RWPE2 (cell line): ENCODE measurements at places on chromosomes 11 and 22.

- no peak for DNase-seq
Observed at GRCh38 chr22:41943661-41944209, 3.2 kb downstream of the CENPM start.

- no peak for DNase-seq
Observed at GRCh38 chr11:86161336-86161735, 83.2 kb upstream of the EED start.

GRCh38 chr11:64859542-64860414 lies 15.3 kb upstream of the CDC42BPG start:
- DNase-seq, result peak; percentile 62

DNA sequence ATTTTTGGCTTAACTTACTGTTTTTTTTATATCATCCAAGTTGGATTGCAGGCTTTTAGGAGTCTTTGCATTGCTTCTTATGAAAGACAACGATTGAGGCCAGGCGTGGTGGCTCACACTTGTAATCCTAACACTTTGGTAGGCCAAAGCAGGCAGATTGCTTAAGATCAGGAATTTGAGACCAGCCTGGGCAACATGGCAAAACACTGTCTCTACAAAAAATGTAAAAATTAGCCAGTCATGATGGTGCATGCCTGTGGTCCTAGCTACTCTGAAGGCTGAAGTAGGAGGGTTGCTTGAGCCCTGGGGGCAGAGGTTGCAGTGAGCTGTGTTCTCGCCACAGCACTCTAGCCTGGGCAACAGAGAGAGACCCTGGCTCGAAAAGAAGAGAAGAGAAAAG lies 56.6 kb downstream of the BID start:
- no peak for DNase-seq

- no peak for DNase-seq
Observed at GRCh38 chr11:77332259-77332658, 30.8 kb upstream of the GDPD4 start.

- DNase-seq, result no peak
Observed at GRCh38 chr11:78539506-78539905, 35.2 kb downstream of the NARS2 start.

DNA sequence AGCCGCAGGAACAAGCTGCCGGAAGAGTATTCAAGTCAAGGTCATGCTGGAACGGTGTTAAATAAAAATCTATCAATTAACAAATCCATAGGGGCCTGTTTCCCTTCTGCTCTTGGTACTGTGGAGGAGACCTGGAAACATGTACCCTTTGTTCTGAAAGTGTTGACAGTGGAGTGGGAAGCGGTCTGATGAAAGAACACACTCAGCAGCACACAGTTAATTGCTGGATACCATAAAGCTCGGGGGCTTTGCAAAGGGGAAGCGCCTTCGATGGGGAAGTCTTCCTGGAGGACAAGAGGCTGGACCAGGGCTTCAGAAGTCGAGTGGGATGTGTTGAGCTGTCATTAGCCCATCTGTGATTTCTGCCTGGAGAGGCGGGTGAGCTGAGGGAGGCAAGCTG lies 112.5 kb upstream of the CLPB start:
- no peak for DNase-seq

DNA sequence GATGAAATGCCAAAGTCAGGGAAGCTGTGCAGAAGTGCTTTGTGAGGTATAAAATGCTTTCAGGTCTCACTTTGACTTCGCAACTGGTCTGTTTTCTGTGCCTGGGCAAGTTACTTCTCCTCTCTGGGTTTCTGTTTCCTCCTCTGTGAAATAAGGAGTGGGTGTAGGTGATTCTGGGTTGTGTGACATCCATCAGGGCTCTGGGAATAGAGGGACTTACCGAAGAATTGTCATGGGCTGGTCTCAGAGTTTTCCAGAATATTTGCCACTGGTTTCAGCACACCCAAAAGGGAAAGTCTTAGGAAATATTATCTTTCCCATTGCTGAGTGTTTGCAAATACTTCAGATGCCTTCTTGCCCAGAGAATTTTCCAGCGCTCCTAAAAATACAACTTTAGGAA lies 118.4 kb downstream of the KIAA1671 start:
- DNase-seq, result no peak
